Activated T-cell treated with anti-CD3 and anti-CD28 coated beads, Interleukin-2, amount 50 U/mL, for 72 hours (primary cell): ENCODE measurements at places on chromosomes 11 and 22. TPM values are rescaled to one million over a fixed set of nuclear protein-coding genes. Genes with fewer than 3 reads are reported as not detected.

The C1QTNF5 gene
- total RNA-seq, result not detected

The SLC22A6 gene
- not detected for total RNA-seq

The PKDREJ gene
- total RNA-seq, result not detected

DNA sequence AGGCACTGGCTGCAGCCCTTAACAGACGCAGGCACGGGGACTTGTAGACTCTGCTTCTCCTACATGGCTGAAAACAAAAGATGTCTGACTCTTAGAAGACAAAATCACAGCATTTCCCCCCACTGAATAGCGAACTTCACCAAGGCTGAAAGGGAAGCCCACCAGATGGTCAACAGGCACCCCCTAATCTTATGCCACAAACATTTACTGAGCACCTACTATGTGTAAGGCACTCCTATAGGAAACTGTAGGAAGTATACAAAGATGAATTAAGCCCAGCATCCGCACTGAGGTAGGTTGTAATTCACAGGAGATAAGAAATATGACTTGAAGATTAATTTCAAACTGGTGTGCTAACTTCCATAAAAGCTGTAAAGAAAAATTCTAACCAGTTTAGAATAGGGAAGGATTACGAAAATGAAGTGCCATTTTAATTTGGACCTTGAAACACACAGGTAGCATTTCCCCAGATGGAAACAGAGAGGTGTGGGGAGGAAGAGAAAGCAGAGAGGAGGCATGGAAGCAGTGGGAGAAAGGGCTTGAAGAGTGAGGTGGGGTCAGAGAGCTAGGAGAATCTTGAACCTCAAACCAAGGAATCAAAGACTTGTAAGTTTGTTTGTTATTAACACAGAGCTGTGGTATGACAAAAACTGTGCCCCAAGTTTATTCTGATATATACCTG is 38.1 kb downstream of the NUMA1 start:
- DNase-seq, result no peak
- peaks cover 3% of the 10 kb centered on the region for H3K36me3 ChIP-seq
- H3K4me1 ChIP-seq, result peaks cover 36% of the 10 kb centered on the region

GRCh38 chr11:2717561-2718325 is 17.9 kb upstream of the KCNQ1OT1 start:
- no peak overlapping the region for H3K4me3 ChIP-seq
- H3K36me3 ChIP-seq, result no peaks in the 10 kb centered on the region
- no peaks in the 10 kb centered on the region for H3K27me3 ChIP-seq
- no peak for DNase-seq

DNA sequence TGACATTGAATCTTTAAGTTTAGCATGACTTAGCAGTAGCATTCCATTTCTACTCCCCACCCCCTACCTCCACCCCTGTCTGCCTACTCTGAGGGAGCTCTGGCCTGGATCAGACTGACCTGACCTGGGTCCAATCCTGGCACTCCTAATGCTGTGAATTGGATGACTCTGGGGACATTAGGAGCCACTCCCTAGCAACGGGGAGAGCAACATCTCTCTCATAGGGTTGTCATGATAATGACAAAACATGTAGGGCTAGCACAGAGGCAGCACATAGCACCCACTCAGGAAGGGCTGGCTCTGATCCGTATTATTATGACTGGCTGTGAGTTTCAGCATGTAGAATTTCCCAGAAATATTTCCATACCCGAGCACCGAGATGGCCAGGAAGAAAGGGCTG is 40.5 kb downstream of the CABIN1 start:
- H3K27ac ChIP-seq, result no peak overlapping the region
- H3K4me1 ChIP-seq, result no peaks in the 10 kb centered on the region
- H3K36me3 ChIP-seq, result peaks cover 8% of the 10 kb centered on the region
- no peak for DNase-seq

- H3K36me3 ChIP-seq, result no peaks in the 10 kb centered on the region
- no peak overlapping the region for H3K4me3 ChIP-seq
Observed at GRCh38 chr11:42823546-42823945, 488.2 kb upstream of the API5 start.

DNA sequence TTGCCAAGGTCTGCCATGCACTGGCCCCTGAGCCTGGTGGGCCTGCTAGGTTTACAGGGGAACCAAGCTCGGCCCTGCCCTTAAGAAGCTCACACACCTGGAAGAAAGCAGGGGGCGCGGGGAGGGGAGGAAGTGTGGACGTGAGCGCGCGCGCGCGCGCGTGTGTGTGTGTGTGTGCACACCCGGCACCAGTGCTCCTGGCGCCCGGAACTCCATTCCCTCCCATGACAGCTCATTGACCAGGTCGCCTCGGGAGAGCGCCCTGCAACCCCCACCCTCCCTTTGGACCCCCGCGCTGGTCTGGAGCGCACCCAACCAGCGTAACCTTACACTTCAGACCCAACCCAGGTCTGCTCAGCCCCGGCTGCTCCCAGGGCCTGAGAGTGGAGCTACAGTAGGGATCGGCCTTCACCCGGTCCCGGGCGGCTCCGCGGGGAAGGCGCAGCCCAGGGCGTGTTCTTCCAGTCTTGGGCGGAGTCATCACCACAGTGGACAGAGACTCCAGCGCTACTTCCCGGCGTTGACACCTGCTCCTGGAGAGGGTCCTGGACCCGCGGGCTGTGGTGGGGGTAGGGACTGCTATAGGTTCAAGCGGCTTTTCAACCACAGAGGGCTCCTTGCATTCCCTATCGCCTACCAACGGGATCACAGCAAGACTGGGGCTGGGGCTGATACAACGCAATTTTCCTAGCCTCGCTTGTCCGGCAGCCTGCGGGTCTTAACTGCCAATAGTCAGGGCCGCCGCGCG is 1.5 kb downstream of the GALNT18 start:
- peak; percentile 12 for DNase-seq
- peak overlapping the region; percentile 90 for H3K4me3 ChIP-seq
- no peaks in the 10 kb centered on the region for H3K36me3 ChIP-seq
- peaks cover 53% of the 10 kb centered on the region for H3K27me3 ChIP-seq
- no peak overlapping the region for H3K27ac ChIP-seq

GRCh38 chr11:122951211-122951610 is 30.4 kb downstream of the BSX start:
- DNase-seq, result no peak
- no peak overlapping the region for H3K27ac ChIP-seq
- no peaks in the 10 kb centered on the region for H3K36me3 ChIP-seq
- no peak overlapping the region for H3K4me3 ChIP-seq
- no peaks in the 10 kb centered on the region for H3K27me3 ChIP-seq
